NCI-H226 (cell line): ENCODE measurements at places on chromosomes 3 and 15.

DNA sequence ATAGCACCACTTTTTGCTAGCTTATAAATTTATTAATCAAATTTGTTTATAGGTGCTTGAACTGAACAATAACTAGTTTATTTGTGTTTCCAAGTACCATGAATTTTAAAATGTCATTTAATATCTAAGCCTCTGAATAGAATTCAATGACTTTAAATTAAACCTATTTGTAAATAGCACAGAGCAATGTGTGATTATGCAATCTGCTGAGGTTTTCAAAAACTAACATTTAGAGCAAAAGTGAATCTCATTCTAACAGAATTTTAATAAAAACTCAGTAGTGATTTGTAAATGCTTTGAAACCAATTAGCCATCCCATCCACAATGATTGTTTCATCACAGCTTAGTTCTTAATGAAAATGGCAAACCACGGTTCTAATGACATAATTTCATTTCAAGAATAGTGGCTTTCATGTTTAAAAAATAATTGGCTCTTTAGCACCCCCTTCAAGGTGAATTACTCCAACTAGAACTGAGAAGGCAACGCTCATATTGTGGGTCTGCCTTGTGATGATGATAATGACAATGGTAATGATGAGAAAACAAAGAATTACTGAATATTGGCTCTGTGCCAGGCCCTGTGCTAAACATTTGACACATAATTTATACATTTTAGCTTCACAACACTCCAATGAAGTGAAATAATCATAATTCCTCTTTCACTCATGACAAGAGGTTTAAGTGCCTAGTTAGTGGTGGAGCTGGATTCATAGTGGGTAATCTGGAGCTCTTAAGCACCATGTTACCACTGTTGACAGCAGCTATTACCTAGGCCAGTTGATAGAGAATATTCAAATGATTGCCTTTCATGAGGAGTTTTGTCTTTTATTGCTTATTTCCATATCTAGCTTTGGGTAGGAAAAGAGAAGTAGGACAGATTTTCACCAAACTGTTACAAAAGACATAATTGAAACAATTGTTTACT lies 145.7 kb downstream of the RBMS3 start:
- DNase-seq = no peak

GRCh38 chr15:77864211-77865105 lies 213.1 kb downstream of the TBC1D2B start:
- peak; percentile 77 for DNase-seq

DNA sequence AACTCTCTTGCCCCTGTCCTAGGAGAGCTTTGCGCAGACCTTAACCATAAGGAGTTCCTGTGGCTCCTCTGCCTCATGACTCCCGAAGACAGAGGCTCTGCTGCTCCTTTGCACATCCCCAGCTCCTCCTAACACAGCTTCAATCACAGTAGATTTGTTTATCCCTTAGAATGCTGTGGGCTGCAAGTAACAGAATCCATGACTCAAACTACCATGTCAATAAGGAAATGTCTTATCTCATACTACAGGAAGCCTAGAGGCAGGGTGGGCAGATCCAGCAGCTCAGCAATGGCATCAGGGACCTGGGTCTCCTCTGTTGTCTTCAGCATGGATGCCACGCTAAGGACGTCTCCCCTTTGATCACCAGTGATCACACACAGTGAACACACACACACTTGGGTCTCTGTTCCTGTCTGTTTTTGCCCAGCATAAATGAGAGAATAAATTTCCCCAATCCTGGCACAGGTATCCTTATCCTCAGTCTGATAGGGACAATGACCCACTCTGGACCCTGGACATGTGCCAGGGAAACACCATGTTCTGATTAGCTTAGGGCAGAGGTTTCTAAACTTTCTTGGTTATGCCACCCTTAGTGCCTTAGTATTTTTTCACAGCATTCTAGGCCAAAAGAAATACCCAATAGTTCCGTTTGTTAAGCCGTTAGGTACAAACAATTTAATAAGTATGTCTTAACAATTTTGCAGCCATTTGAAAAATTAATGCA lies 46.1 kb upstream of the MRPS22 start:
- peak; percentile 52 for DNase-seq

GRCh38 chr15:81747482-81747881 lies 298.3 kb downstream of the MEX3B start:
- no peak for DNase-seq

DNA sequence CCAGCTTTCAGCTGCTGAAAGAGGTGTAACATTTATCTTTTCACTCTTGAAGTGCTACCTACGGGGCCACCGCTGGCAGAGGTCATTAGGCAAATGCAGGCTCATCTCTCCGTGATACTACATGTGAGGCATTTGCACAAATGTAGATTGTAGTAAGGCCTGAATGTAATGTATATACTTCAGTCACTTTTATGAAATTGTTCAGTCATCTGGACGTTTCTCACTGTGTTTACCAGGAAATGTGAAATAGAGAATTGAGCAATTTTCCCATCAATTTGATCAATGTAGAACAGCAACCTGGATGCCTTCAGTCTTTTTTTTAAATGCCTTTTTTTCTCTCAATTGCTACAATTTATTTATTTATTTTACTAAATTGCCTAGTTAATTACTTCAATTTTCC lies 368.3 kb upstream of the AZI2 start:
- no peak for DNase-seq

GRCh38 chr3:128665362-128666021 lies 14.9 kb upstream of the RPN1 start:
- DNase-seq = no peak

GRCh38 chr3:172303941-172304558 lies 144.2 kb downstream of the GHSR start:
- DNase-seq = no peak

GRCh38 chr3:23072693-23073092 lies 130.4 kb upstream of the UBE2E2 start:
- no peak for DNase-seq

- peak; percentile 62 for DNase-seq
These were observed 177.7 kb downstream of the THRB start for GRCh38 chr3:24316887-24317383.

DNA sequence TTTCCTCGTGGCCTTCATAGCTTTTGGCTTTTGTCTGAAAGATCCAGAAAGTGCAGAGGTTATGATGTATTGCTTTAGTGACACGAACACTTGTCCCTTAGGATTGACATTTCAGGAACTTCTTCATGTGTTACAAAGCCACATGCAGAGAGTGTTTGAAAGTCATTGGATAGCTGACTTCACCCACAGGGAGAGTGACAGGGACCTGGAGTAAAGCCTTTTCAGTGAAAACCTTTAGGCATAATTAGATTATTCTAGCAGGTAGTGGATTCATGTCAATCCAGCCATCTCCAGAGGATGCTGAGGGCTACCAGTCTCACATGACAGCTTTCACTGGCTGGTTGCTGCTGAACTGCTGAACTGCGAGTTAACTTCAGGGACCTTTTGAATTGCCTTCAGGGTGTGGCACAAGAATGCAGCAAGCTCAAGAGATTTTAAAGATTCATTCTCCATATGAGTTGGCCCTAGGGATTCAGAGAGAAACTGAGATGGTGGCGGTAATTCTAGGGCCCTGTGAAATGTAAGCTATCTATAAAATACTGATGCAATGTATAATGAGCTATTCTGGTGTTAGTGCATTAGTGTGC lies 267.0 kb upstream of the GOLIM4 start:
- DNase-seq = no peak

DNA sequence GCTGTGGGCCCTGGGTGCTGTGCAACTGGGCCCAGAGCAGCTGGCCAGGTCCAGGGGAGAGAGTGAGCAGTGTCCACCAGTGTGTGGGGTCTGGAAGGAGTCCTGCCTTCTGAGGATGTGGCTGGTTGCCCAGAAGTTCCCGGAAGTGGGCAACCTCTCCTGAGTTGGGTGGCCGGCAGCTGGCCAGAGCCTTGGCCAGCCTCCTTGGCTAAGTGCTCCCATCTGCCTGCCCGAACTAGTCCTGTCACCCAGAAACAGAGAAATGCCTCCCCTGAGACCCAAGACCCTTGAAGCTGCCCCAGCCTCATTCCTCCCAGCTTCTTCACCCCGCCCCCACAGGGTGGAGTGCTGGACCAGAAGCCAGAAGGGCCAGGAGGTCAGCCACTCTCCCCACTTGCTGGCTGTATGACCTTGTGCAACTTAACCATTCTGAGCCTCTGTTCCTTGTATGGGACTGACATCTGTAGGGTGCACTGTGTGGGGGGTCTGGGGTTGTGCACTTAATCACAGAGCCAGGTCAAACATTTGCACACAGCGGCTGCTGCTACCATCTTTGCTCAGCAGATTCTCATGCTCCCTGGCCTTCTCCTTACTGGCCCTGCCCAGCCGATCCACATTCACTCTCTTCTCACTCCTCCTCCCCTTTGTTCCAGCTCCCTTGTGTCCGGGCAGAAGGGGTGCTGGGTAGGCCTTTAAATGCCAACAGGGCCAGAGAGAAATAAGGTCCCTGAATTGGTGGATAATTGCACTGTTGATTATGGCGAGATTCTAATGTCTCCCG lies 7.5 kb upstream of the ALAS1 start:
- peak; percentile 64 for DNase-seq

DNA sequence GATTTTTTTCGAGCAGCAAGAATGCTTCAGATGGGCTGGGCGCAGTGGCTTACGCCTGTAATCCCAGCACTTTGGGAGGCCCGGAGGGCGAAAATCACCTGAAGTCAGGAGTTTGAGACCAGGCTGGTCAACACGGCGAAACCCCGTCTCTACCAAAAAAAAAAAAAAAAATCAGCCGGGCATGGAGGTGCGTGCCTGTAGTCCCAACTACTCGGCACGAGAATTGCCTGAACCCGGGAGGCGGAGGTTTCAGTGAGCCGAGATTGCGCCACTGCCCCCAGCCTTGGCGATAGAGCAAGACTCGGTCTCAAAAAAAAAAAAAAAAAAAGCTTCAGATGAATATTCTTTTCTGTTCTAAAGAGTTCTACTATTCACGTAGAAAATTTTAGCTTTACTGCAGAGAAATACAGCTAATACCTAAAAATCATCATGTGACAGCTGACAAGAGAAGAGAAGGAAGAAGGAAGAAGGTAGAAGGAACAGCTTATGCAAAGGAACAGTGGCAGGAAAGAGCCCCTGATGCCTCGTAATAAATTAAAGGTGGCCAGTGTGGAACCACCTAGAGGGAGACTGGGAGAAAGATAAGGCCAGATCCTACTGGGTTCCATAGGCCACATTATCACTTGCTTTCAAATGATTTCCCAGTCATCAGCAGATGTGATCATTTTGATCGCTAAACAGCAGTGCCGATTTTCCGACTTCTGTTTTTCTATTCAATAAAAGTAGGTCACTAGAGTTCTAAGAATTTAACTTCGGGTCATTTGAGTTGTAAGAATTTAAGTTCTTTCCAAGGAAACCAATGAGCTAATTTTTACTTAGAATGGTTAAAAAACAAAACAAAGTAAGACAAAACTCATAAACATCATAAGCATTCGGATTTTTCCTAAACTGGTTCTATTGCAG lies 1.5 kb downstream of the CMTM6 start:
- DNase-seq = no peak

- DNase-seq = peak; percentile 94
These were observed 509.1 kb downstream of the SHQ1 start for GRCh38 chr3:72338942-72339669.

- DNase-seq = peak; percentile 56
These were observed 61.8 kb downstream of the SLC9A9 start for GRCh38 chr3:143786219-143787191.

GRCh38 chr15:98791046-98791701 lies 142.8 kb downstream of the IGF1R start:
- DNase-seq = no peak

DNA sequence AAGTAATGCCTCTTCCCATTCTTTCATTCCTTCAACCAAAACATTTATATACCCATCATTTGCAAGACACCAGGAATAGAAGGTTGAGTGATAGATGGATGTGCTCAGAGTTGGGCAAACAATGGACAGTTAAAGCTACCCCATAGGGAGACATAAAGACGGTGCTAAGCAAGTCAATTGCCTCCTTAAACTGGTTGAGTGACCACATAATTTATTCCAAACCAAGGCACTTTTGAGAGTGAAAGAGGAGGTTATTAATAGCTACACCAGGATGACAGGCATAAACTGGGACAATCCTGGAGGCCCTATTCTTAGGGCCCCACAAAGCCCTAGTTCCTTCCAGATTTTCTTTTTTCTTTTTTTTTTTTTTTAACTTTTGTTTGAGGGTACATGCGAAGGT lies 21.4 kb upstream of the DYNC1LI1 start:
- DNase-seq = no peak

DNA sequence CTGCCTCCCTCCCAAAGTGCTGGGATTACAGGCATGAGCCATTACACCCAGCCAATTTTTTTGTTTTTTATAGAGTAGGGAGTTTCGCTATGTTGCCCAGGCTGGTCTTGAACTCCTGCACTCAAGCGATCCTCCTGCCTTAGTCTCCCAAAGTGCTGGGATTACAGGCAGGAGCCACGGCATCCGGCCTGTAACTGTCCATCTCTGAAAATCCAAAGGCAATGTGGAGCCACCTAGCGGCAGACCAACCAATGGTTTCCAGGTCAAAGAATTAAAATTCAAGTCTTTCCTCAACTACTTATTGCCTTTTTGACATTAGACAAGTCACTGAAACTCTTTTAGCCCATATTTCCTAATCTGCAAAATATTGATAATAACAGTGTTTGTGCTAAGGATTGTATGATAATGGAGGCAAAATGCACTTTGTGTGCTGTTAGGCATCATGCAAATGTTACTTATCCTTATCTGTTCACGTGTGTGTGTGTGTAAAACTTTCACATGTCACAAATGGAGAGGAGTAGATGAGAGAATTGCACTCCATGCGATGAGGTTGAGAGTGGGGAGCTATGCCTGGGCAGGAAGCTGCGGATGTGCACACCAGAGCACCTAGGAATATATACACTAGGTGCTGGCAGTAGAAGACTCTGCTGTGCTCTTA lies 48.7 kb downstream of the COL8A1 start:
- DNase-seq = peak; percentile 35

DNA sequence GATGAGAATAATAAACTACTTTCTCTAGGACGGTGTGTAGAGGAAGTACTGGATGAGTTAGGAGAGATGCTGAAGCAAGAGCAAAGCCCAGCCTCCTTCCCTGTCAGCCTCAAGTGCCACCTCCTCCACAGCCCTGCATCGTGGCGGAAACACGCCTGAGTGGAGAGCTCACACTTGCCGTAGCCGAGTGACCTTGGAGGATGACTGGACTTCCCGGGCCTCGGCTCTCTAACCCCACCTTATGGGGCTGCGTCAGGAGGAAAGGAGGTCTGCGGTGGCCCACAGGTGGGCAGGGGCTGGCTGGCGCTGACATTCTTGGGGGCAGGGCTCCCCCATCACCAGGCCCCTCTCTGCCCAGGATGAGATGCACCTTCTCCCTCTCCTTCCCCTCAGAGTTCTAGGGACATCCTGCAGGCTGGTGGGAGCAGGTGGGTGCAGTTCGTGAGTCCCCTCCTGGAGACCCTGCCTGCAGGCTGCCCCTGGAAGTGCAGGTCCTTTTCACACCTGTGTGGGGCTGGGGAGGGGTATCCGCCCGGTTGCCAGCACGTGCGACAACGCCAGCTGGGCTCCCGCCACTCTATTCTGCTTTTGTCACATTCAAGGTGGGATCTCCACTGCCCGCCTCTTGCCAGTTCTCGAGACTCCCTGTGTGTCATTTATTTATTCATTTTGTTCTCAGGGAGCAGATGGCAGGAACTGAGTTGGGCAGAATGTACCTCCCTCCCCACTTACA lies 175.2 kb downstream of the MEGF11 start:
- no peak for DNase-seq
